ENCODE measurements at places on chromosomes 16 and 17.

GRCh38 chr16:3980253-3981111, 100.0 kb upstream of the CREBBP start:
- no peak for DNase-seq

DNA sequence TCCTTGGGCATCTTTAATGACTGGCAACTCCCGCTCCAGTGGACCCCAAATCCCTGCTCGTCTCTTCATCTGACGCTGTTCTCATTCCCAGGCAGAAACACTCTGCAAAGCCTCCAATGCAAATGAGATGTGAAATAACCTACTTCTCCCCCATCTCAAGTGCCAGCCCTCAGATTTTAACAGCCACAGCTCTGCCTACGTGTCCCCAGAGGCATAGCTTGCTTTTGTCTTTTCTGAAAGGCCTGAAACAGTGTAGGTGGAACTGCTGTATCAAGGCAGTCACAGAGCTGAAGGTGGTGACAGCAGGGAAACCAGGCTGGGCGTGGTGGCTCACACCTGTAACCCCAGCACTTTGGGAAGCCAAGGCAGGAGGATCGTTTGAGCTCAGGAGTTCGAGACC, 14.7 kb downstream of the RPH3AL start:
- DNase-seq = no peak

DNA sequence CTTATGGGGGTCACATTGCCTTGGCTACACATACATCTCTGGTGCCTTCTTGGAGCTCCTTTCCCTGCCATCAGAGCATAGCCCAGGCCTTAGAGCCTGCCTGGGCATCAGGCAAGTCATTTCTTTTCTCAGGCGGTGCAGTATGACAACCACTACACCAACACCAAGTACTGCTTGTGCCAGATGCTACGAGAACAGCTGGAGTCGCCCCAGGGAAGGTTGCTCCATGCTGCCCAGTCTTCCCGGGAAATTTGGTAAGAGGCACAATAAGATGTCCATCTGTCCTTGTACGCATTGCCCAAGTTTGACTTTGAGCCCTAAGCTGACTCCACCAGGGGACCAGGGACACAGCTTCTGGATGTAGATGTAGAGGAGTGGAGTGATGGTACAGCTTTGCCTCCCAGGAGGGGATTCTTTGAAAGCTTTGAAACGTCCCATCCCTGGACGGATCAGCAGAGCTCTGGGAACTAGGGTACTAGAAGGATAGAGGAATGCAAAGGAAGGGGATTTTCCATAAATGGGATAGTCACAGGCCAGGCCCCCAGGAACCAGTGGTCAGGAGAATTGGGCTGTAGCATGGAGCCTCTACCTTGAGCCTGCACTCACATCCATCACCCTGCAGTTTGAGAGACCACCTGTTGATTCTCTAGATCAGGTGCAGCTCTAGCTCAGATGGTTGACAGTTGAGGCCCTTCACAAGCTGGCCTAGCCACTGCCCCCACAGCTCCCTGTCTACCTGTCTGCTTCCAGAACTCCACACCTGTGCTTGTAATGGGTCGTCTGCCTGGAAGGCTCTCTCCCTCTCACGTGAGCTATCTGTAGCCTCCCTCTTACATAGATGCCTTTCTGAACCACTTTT, 11.0 kb upstream of the NFATC3 start:
- DNase-seq = no peak

DNA sequence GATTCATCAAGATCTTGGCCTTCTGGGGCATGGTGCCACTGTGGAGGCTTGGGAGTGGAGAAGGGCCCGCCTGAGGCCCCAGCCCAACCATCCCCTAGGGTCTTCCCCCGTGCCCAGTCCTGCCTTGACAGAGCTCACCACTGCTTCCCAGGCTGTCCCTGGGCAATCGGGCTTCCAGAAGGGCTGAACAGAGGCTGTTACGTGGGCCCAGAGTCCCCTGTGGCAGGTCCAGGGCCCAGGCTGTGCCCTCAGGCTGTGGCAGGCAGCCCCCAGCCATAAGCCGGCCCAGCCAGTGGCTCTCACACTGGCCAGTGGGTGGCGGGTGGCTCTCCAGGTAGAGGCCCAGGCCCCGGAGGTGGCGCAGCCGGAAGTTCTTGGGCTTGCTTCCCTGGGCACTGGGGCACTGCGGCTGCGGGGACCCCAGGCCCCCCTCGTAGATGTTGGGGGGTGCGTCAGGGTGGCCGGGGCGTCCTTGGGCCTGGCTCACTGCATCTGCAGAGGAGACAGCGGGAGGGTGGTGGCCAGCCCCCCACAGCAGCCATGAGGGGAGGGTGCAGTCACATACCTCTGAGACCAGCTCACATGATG, 809 bp downstream of the C16orf90 start:
- no peak for DNase-seq

DNA sequence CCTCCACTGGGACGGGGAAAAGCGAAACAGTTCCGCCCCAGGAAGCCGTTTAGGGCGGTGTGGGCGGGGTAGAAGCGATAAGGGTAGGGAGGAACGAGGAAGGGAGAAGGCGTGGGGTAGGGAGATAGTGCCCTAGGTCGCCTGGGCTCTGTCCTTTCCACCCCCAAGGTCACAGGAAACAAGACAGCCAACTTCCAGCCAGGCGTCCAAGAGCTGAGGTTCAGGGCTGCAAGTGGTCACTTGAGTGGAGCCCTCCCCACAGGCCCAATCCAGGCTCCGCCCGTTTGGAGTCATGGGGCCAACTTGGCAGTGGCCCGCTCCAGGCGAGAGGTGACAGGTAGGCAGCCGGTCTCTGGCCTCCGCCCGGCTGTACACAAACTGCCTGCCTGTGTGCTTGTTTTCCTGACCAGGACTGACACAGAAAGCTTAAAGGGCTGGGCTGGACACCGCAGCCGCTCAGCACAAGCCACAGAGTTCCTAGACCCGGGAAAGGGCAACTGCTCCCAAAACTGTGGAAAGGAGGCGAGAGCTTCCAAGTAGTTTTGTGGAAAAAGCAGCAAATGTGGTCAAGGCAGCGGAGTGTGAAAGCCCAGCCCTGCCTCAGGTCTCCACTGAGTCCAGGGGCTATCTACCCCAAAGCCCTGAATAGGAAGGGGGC, at the start of gene RILP:
RILP (minus strand) TSS at position 23 of the 658 bp plus-strand sequence. CDS start 62 bp downstream, outside the sequence.
- DNase-seq = no peak

GRCh38 chr17:35287286-35287811, 44.5 kb downstream of the SLFN5 start:
- no peak for DNase-seq

- DNase-seq = no peak
Observed at GRCh38 chr17:78022425-78022824, 63.9 kb downstream of the TNRC6C start.

- peak; percentile 89 for DNase-seq
Observed at GRCh38 chr16:81004646-81005353, 1.9 kb downstream of the CMC2 start.

- no peak for DNase-seq
Observed at GRCh38 chr16:85842435-85842834, 42.9 kb downstream of the COX4I1 start.

DNA sequence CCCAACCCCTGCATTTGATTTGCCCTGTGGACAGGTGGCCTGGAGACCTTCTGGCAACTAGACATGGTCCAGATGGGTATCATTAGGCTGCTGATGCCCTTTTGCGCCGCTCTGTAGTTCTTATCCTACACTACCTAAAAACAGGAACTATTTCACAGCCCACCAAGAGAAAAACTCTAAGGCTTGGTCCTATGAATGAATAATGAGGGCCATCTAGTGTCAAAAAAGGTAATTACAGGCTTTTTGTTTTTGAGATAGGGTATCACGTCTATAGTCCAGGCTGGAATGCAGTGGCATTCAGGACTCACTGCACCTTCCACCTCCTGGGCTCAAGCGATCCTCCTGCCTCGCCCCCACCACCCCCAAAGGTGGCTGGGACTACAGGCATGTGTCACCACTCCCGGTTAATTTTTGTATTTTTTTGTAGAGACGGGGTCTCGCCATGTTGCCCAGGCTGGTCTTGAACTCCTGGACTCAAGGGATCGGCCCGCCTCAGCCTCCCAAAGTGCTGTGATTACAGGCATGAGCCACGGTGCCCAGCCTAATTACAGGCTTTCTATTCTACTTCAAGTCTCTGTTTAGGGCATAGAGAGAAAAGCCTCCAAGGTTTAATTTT, 20.9 kb downstream of the COIL start:
- DNase-seq = peak; percentile 92

DNA sequence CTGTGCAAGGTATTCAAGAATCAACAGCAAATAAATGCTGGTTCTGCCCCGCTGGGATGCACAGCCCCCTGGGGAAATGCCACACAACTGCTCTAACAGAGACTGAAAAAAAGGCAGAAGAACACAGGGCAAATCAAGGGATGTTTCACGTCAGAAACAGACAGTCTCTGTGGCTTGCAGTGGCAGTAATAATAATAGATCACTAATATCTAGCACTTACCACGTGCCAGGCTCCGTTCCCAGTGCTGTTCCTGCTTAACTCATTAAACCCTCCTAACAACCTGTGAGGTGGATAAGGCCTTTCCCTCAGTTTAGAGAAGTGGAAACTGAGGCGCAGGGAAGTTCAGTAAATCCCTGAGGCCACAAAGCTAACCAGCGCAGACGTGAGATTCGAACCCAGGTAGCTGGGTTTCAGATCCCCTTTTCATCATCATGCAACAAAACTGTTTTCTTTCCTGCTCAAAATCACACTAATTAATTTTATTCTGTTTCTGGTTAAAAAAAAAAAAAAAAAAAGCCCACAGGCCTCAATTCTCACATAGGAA, 36.7 kb downstream of the ARHGAP17 start:
- peak; percentile 14 for DNase-seq

DNA sequence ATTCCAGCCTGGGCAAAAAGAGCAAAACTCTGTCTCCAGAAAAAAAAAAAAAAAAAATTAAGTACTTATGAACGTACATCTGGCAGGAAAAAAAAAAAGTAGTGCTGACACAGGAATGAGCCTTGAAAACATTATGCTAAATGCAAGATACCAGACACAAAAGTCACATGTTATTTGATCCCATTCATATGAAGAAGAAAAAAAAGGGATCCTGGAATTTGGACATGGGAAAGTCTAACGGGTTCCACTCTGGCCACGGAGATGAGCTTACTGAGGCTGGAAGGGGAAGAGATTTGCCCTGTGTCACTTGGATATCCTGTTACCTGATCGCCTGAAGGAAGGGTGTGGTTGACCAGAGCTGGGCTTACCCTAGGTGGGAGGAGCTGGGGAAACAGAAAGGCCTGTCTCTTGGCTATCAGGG, 251.9 kb downstream of the PARN start:
- no peak for DNase-seq

- DNase-seq = no peak
Observed at GRCh38 chr16:47230296-47230695, 86.6 kb upstream of the NETO2 start.

- DNase-seq = no peak
Observed at GRCh38 chr17:65638221-65638975, 77.0 kb upstream of the AXIN2 start.

DNA sequence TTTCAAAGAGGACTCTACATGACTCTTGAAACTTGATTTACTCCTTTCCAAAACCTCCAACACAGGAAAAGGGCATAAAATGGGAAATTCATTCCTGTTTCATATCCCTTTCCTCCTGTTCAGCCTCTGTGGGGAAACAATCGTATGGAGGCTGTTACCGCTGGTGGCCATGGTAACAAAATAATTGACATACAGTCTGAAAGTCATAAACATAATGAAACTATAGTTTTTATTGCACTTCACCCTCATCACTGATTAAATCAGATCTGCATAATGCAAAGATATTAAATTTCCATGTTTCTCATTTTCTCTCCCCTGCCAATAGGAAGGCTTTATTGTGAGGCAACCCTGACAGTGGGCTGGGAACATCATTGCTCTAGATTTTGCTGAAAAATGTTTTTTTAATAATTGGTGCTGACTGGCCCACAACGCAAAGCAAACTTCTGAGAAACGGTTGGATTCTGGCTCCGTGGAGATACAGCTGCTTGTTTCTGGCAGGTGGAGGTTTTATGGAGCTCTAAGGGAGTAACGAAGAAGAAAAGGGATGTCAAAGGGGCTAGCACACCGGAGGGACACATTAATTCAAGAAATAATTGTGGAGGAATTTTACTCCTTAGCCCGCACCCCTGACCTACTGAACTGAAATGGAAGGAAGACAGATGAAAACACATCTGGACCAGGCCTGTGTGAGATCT, 154.2 kb upstream of the SHISA6 start:
- no peak for DNase-seq

- DNase-seq = no peak
Observed at GRCh38 chr16:1182316-1182671, 29.4 kb downstream of the CACNA1H start.

DNA sequence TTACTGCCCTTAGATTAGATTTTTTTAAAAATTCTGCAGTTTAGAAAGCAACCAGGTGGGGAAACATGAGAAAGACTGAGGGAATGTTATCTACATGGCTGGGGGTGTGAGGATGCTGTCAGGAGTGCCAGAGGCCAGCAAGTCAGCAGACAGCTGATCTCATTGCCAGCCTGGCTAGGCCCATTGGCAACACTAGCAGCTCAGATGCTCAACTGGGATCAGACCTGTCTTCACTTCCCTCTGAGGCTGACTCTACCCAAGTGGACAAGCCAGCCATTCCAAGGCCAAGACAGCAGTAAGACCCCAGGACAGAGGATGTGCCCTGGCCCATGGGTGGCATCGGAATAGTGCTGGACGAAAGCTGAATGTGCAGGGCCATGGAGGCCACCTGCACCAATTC, 96.2 kb downstream of the TMEM132E start:
- DNase-seq = no peak

DNA sequence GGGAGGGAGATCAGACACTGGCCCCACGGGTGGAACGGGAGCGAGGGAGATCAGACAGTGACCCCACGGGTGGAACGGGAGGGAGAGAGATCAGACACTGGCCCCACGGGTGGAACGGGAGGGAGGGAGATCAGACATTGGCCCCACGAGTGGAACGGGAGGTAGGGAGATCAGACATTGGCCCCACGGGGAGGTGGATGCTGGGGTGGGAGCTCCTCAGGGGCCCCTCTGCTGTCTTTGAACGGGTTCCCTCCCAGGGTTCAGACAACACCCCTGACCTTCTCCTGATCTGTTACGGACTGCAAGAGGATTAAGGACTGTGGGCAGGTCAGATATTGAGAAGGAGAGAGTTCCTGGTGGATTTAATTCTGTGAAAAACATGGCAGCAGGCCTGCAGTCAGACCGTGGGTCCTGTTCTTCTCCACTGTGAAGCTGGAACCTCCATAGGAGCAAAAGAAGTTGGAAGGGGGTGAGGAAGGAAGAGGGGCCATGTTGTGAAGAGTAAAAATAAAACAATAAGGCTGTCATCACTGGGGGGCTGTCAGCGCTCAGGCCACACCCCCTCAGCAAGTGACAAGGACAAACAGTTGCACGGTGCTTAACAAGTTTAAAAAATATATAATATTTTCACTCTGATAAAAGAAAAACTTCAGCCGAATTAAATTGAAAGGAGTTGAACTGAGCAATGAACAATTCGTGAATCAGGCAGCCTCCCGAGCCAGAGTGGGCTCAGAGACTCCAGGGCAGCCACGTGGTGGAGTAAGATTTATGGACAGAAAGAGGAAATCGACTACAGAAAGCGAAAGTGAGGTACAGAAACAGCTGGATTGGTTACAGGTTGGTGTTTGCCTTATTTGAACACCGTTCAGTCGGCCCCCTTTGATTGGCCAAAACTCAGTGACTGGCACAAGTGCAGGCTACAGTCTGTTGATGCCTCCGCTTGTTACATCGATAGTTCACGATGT, 348.7 kb upstream of the TNRC6C start:
- peak; percentile 53 for DNase-seq

GRCh38 chr17:44293509-44294226, 14.7 kb upstream of the RUNDC3A start:
- DNase-seq = no peak

- no peak for DNase-seq
Observed at GRCh38 chr17:41793784-41794539, 7.5 kb upstream of the JUP start.
